ENCODE measurements at places on chromosomes 7 and 10.

DNA sequence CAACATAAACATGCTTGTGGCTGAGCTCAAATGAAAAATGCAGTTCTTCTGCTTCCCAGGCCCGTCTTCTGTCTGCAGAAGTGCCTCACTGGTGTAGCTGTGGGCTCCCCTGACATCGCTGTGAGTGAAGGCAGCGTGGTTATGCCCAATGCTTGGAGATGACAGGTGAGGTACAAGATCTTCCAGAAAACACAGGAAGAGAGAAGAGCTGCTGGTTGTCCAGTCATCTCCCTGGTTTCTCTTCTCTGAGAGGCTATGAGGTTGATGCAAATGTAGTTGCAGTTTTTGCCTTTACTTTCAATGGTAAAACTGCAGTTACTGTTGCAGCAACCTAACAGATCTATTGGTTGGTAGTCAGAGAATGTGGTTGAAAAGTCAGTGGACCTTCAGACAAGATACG is 223.6 kb downstream of the GATA3 start:
- no peak for DNase-seq

DNA sequence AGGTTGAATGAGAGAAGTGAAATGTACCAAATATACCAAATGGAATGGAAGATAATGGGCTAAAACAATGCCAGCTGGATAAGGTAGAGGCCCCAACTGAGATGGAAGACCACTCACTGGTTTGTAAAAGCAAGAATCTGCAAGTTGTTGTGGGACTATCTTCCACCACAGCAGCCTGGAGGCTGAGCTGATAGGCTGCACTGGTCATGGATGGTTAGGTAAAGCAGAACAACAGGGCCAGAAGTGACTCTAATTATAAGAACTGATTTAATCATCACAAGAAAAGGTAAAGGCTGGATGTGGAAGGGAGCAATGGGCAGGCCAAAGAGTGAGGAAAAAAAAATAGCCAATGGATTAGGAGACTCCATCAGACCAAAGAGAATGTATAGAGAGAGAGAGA is 11.8 kb downstream of the TFEC start:
- no peak for DNase-seq

DNA sequence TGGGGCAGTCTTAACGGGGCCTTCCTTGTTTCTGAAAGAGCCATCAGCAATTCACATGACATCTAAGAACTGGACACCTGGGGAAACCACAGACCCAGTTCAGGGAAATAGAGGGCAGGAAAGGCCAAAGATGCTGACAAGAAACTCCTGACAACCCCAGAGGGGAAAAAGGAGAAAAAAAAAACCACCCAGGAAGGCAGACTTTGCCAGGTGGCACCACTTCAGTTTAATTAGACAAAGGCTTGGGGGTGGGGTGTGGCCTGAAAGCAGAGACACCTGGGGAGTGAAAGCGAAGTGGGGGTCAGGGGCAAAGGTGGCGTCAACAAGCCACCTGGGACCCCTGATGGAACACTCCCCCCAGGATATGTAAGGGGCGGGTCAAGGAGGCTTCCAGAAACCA is 53.6 kb downstream of the RAB11FIP2 start:
- DNase-seq = no peak

- peak; percentile 31 for DNase-seq
Measured at GRCh38 chr10:102352066-102352715, 43.3 kb upstream of the NFKB2 start.

GRCh38 chr7:52656098-52656497 is 379.3 kb upstream of the POM121L12 start:
- DNase-seq = no peak

- no peak for DNase-seq
Measured at GRCh38 chr10:75449382-75450074, 18.1 kb downstream of the LRMDA start.

- DNase-seq = peak; percentile 37
Measured at GRCh38 chr7:95066737-95067530, 159.5 kb downstream of the PPP1R9A start.

DNA sequence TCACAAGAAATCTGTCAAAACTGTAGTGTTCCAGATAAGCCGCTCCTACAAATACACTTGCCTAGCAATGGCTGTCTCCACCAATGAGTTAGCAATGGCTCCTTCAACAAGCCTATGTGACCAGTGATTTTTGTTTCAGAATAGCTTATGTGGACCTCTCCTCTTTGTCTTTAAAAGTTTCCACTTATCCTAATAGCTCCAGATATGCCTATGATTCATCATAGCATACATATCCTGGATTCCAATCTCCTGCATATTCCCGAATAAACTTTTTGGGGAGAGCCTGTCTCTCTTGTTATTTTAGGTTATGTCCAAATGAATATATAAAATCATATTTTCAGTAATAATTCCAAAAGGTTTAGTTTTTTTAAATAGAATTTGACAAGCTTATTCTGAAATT is 510.6 kb downstream of the ARL4A start:
- no peak for DNase-seq

GRCh38 chr7:158315881-158316280 is 271.7 kb downstream of the PTPRN2 start:
- no peak for DNase-seq

GRCh38 chr10:107671960-107672359 is 507.5 kb upstream of the SORCS1 start:
- no peak for DNase-seq

GRCh38 chr7:122887198-122887597 is 938 bp upstream of the CADPS2 start:
- no peak for DNase-seq

- DNase-seq = no peak
Measured at GRCh38 chr7:15503603-15504290, 58.1 kb downstream of the AGMO start.

GRCh38 chr7:78528964-78529363 is 730.4 kb downstream of the PHTF2 start:
- no peak for DNase-seq

GRCh38 chr10:12489357-12489756 is 140.0 kb downstream of the CAMK1D start:
- DNase-seq = no peak

GRCh38 chr7:70421319-70421718 is 710.6 kb upstream of the GALNT17 start:
- no peak for DNase-seq

DNA sequence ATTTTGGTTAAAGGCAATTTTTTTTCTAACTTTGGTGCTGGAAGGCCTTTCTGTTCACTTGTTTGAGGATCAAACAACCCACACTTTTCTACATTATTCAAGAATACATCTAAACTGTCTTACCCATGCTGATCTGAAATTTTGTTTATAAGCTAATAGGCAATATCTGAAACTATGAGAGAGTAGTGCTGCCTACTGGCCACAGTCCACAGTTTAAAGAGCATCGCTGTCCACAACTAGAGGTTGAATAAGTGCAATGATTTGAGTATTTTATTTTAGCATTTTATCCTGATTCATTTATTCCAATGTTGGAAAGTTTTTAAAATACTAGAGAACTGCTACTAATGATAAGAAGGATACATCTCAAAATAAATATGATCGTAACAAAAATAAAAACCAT is 306.9 kb downstream of the ELMO1 start:
- no peak for DNase-seq

DNA sequence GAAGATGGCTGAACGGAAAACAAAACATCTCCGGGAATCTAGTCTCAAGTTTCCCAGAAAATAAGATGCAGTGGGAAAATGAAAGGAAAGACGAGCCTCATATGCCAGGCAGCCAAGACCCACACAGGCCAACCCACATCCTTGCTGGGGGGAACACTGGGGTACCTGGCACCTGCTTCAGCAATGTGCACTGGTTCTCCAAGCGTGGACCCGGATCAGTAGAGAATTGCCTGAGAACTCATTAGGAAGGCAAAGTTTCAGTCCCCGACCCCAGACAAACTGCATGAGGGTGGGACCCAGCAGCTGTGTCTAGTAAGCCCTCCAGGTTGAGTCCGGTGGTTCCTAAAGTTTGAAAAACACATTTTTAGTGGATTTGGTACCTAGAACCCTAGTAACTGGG is 18.4 kb downstream of the FAM53B start:
- no peak for DNase-seq

DNA sequence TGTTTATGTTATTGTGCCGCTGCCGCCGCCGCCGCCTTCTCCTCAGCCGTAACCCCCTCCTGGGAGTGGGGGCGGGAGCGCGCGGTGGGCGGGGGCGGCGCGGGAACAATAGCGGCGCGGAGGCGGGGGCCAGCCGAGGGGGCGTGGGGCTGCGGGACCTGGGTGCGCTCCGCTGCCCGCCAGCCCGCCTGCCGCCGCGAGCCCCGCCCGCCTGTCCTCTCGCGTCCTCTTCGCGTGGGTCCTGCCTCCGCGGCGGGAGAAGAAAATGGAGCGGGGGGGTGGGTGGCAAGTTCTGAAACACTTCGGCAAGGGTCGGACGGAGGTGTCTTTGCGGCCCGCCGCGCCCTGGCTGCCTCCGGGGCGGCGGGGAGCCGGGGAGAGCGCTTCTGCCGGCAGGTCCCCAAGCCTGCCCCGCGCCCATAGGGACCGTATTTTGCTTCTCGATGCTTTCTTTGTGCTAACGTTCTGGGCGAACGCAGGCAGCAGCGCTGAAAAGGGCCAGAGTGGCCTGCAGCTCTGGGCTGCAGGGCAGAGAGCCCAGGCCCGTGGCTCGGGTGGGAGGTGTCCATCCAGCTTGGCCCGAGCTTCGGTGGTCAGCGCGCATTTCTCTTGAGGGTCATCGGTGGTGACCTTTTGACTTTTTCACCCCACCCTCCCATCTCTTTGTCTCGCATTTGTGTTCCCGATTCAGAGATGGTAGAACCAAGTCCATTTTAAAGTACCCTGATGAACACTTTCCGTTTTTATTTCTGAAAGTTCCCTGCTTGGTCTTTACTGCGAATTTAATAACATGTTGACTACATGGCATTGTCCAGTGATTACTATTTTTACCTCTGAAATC is 613 bp downstream of the MAPK8 start:
- DNase-seq = peak; percentile 15

- DNase-seq = no peak
Measured at GRCh38 chr7:137682596-137682995, 164.2 kb downstream of the DGKI start.

- DNase-seq = no peak
Measured at GRCh38 chr10:28796606-28797512, 119.5 kb downstream of the BAMBI start.

DNA sequence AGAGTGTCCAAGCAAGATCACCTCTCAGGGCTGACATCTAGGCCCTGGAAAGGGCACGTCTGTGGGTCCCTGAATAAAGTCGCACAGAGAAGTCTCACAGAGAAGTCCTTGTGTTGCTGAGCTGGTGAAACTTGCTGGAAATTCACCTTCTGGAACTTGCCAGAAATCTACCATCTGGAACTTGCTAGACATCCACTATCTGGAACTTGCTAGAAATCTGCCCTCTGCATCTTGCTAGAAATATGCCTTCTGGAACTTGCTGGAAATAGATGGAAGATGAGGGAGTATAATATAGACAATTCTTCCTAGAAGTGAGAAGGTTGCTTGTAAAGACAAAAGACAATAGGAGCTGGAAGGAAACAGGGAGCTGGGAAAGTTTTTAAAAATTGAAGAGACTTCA is 5.4 kb upstream of the TAX1BP1 start:
- DNase-seq = no peak

DNA sequence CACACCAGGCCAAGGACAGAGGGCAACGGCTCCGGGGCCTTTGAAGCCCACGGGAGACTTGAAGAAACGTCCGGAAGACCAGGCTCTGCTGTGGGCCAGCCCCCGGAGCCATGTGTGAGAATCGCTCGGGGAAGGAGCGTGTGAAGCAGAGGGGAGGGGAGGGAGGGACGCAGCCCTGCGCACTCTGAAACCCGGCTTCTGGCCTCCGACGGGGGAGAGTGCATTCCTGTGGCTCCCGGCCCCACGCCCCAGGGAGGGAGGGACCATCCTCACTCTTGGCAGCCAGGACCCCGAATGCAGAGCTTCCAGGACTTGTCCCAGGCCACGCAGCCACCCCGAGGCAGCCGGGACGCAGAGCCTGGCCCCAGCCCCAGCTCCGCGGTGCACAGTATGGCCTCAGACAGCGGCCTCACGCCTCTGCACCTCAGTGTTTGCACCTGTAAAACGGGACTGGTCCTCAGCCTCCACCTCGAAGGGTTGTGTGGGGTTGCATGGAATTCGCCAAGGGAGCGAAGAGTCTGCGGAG is 67.4 kb downstream of the PDGFA start:
- no peak for DNase-seq
